Effector memory CD4-positive, alpha-beta T cell (primary cell): ENCODE measurements at places on chromosomes 6 and 20.

GRCh38 chr6:16770701-16771569, 9.7 kb upstream of the ATXN1 start:
- DNase-seq, result peak; percentile 65

- no peak for DNase-seq
Observed at GRCh38 chr6:156167625-156168071, 609.5 kb upstream of the ARID1B start.

GRCh38 chr6:166769648-166770047, 142.6 kb upstream of the RPS6KA2 start:
- no peak for DNase-seq

GRCh38 chr20:34753706-34754461, 49.7 kb downstream of the TP53INP2 start:
- DNase-seq, result no peak

GRCh38 chr6:152094992-152095592, 287.6 kb downstream of the ESR1 start:
- DNase-seq, result no peak

GRCh38 chr20:63503524-63503923, 4.6 kb upstream of the EEF1A2 start:
- no peak for DNase-seq

- DNase-seq, result no peak
Observed at GRCh38 chr6:72733045-72733444, 111.2 kb downstream of the KCNQ5 start.

DNA sequence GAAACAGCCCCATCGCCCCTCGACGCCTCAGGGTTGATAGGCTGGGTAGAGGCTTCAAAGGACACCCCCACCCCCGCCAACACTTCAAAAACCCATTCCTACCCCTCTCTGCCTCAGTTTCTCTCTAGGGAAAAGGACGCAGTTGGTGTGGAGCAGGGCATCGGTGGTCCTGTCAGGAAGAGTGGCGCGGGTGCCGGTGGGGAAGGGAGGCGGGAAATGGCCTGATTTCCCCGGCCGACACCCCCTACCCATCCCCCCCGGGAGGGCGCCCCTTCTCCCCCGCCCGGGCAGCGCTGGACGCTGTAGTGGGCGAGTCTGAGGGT, 367 bp downstream of the NRSN2 start:
- DNase-seq, result no peak

DNA sequence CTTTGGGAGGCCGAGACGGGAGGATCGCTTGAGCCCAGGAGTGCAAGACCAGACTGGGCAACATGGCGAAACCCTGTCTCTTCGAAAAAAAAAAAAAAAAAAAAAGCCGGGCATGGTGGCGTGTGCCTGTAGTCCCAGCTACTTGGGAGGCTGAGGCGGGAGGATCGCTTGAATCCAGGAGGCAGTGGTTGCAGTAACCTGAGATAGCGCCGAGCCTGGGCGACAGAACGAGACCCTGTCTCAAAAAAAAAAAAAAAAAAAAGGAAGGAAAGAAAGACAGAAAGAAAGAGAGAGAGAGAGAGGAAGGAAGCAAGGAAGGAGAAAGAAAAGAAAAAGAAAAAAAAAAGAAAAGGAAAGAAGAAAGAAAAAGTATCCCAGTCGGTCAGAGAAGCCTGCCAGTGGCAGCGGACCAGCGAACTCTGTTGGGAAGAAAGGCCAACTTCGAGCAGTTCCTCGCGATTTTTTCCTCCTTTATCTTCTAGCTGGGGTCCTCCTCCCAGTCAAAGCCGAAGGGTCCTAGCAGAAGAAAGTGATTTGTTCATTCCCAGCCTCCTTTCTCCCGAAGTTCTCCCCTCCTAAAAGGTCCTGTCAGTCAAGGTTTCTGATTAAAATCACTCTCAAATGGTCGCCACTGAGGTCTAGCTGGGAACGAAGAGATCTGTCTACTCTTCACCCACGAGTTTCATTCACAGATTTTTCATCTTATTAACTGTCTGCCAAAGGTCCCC, 2.4 kb upstream of the SYCP2L start:
- DNase-seq, result no peak

DNA sequence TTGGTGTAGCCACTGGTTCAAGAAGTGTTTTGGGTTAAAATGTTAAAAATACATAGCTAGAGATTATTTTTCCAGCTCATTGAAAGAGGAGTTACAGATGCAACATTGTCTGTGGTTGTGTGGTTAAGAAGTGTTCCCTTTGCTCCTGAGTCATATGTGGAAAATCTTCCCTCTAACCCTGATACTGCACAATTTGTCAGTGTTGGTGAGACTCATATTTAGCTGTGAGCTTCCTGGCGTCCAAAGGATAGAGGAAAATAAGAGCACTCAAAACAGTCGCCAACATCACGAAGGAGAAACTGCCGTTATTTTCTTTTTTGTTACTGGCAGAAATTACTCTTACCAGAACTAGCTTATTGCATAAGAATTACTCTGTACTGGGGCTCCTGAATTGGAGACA, 250.4 kb downstream of the CDH4 start:
- no peak for DNase-seq

- no peak for DNase-seq
Observed at GRCh38 chr6:109466212-109466923, 10.8 kb upstream of the MICAL1 start.

DNA sequence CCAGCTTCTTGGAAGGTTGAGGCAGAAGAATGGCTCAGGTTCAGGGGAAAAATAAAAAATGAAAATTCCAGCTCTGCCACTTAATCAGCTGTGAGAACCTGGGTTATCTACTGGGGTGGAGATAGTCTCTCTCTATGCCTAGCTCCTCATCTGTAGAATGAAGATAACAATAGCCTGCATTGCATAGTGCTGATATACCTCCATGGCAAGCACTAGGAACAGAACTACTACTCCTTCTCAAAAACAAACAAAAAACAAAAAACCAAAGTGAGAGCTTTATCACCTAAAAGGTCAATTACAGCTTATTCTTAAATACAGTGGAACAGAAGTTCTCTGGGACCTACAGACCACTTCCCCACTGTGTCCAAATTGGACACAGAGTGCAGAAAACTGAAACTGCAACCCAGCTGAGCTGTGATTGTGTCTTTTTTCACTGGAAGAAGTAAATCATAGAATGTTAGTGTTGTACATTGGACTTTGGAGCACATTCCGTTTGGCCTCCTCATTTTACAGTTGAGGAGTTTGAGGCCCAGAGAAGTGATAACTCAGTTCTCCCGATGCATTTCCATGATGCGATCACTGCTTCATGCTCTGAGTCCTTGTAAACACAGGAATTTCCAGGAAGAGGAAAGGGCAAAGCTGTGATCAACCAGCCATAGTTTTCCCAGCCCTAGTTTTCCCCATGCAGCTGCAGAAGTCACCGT, 23.3 kb downstream of the MTFR2 start:
- DNase-seq, result no peak

- DNase-seq, result no peak
Observed at GRCh38 chr6:72784581-72784980, 162.7 kb downstream of the KCNQ5 start.

DNA sequence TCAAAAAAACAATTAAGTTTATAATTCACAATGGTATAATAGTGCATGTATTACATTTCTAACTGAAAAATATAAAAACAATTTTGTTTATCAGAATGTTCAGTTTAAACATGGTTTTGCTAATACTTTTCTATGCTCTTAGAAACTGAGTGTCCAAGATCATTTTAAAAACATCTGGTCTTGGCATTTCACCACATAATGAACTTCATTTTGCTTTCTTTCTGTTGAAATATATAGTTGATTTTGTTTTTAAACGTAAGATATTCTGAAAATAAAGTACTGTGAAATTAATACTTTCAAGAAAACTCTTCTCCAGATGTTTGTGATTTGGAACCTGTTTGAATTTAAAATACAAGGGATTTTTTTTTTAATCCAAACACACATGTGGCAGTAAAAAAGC, 264.4 kb downstream of the COL12A1 start:
- DNase-seq, result no peak

DNA sequence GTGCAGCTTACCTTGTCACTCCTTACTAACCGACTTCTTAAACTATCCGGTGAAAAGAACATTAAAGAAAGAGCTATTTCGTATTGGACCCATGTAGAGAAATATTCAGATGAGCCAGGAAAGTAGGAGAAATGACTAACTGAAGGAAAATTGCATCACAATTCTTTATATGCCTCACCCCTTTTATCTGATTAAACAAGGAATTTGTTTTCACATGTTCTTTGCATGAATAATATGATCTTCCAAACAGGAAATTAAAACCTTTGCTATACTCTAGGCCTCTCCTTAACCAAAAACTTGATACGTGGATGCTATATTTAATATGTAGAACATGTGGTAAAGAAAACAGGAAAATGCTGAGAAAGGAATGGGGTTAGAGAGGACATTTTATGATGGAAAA, 41.9 kb upstream of the LRRC1 start:
- DNase-seq, result no peak

GRCh38 chr6:143176090-143177021, 115.7 kb downstream of the AIG1 start:
- DNase-seq, result no peak

DNA sequence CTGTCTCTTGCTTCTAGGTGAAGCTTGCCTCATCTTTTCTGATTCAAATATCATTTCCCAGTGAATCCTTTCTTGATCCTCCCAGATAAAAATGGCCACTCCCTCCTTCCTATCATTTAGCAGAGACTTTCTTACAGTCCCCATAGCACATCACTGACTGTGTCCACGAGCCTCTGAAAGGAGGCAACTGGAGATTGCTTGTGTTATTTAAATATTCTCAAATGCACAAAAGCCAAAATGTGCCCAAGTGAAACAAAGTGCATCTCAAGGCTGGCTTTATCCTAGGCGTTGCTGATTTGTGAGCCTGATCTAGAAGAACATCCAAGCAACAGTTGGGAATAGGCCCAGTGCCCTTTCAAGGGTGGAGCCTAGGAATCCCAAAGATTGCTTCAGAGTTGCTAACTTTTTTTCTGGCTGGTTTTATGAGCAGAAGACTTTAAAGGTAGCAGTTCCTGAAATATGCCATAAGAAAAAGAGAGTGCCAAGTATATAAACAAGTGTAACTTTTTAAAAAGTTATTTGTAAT, 393.6 kb downstream of the CD83 start:
- DNase-seq, result no peak

- no peak for DNase-seq
Observed at GRCh38 chr20:361561-361960, 14.7 kb downstream of the NRSN2 start.

DNA sequence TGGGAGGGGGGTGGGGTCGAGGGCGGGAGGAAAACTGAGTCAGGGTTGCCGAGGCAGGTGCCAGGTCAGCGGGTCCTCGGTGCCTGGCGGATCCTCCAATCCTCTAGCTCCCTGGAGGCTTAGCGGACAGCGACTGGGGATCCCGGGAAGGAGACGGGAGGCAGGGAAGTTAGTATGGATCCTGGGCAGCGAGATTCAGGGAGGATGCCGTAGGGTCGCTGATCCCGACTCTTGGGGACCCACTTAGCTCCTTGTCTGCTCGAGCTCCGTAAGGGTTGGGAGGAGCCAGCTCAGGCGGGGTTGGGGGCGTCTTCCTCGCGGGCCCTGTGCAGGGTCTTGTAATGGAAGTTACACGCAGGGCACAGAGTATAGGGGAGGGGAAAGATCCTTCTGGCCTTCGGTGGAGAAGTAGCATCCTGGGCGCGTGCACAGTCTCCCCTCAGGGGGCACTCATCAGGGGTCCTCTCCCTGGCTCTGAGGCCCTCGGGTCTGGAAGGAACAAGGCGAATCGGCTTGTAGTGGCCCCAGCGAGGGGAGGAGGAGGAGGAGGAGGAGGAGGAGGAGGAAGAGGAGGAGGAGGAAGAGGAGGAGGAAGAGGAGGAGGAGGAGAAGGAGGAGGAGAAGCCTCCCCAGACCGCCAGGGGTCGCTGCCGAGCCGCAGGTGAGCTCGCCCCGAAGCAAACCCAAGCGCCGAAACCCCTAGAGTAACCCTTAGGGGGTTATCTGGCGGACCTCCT, 6.4 kb upstream of the SLC12A5 start:
- DNase-seq, result peak; percentile 58

DNA sequence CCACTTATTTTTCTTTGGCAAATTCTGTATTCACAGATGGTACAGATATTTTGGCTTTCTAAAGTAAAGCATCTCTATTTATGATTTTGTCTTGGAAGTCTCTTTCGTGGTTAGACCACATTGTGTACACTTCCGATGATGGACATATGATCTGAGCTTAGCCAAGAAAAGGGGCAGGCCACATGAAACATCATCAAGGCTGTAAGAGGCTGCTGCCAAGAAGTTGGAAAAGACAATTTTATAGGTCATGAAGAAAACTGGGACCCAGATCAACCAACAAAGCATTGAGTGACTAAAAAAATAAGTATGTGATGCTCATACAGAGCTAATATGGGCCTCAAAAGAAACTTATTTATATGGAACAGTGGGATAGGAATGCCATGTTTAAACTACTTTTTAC, 266.4 kb downstream of the HAO1 start:
- DNase-seq, result no peak

DNA sequence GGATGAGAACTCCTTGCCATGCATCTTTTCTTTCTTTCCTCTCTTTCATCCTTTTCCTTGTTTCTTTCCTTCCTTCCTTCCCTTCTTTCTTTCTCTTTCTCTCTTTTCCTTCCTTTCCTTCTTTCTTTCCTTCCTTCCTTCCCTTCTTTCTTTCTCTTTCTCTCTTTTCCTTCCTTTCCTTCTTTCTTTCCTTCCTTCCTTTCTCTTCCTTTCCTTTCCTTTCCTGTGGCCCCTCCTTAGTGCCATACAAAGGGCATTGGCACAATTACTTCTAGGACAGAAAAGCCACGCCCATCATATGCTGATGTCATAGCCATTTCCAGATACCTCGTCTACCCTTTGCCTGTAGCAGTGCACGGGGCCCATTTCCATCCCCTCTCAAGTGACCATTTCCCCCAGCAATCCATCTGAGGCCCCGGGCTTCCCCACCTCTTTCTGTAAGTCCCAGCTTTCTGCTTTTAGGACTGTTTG, 2.2 kb upstream of the CENPB start:
- DNase-seq, result no peak

DNA sequence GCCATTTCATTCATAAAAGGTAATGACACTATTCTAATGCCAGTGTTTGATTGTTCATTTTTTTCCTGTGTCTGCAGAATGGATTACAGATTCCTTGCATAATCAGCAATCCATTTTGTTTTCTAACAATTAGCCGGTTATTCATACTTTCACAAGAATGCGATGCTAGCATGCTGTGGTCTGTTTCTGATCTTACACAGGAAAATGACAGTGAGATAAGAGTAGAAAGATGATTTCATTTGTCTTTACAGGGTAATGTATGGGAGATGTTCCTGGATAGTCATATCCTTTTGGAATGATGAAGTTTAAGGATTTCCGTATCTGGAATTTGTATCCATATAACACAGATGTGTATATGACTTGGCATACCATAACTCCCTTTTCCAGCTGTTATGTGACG, 207.3 kb downstream of the FARS2 start:
- DNase-seq, result no peak

DNA sequence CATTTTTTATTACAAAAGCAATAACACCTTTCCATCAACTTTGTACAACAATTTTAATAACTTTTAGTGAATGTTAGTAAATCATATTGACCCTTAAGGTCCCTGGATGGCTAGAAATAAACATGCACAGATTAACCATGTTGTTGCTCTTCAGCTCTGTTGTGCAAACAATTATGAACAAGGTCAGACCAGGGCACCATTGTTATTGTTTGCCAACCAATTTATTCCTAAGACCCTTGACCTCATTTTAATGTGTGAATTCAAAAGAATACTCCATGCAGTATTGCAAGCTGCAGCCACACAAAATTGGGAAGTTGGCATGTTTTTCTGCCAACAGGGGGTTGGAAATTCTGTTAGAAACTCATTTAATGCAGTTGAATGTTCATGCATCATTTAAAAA, 426.6 kb upstream of the MAP3K7 start:
- DNase-seq, result no peak
